ENCODE measurements at places on chromosomes 11 and 22. TPM values are rescaled to one million over a fixed set of nuclear protein-coding genes. Genes with fewer than 3 reads are reported as not detected.

LYVE1 gene
- not detected for total RNA-seq

APOA5 gene
- not detected for total RNA-seq

TP53AIP1 gene
- 12.0 TPM for total RNA-seq

TPBGL gene
- total RNA-seq = not detected

DNA sequence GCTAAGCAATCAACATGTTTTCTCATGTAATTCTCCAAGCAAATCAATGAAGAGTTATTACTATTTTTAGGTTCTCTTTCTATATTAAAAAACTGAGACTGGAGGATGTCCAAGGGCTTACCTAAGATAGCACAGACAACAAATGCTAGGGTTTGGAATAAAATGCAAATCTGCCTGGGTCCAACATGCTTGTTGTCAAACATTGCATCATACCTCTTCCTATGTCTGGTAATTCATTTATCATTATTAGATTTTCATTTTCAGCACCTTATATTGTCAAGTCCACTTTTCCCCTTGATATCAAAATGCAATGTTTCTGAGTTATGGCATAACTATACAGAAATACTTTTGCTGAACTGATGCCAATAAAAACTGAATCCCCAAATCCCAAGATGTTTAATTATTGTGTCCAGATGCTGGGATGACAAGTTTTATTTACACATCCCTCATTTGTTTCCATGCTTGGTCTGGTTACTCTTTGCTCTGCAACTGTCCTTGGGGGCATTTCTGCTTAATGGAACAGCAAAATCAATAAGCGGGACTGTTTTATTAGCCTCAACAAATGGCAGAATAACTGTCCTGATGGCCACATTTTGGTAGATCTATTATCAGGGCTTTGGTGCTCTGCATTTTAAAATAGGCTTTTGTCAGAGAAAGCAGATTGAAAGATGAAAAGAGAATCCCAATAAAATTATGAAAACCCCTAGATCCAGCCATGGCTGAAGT is 86.0 kb downstream of the C11orf87 start:
- DNase-seq = no peak

DNA sequence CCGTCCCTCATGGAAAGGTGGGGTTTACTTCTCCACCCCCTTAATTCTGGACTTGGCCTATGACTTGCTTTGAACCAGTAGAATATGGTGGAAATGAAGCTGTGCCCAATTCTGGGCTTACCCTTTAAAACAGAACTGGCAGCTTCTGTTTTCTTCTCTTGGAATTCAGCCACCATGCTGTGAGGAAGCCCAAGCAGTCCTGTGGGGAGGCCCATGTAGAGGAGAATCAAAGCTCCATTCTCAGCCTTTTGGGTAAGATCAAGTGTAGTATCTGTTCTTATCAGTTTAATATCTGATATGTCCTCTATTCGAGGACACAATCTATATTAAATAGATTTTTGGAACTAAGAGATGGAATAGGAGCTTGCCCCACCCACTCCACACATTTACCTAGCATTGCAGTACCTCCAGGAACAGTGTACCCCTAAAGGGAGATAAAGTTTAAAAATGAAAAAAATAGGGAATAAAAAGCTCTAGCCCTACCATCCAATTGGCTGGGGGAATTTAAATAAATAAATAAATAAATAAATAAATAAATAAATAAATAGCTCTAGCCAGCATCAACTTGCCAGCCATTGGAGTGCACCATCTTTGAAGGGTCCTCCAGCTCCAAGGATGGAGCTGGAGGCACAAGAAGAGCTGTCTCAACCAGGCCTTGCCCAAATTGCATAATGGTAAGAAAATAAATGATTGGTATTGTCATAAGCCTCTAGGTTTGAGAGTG is 13.2 kb upstream of the SYVN1 start:
- no peak for DNase-seq

DNA sequence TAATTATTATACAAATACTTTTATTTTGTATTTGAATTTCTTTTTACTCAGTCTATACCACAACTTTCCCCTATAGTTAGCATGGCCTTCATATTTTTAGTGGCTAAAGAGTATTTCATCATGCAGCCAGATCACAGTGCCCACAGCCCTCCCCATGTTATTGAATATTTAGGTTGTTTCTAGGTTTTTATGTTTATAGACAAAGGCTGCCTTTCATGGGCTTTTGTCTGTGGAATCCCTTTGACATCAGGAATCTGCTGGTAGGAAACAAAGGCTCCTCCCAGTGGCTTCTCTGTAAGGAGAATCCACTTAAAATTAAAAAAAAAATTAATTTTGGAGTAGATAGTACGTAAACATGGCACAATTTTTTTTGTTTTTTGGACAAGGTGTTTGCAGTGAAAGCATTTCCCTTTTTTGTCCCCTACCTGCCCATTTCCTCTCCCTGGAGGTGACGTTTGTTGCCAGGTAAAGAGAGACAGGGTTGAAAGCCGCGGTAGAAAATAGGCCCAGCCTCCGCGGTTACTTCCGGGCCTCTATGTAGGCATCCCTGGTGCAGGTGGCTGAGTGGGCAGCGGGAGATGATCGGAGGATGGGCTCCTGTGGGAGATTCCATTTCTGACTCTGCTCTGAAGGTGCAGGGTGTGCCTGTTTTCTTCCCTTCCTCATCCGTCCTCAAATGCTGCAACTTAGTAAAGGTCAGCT is 82.2 kb upstream of the OR4B1 start:
- no peak for DNase-seq

- no peak for DNase-seq
Observed at GRCh38 chr11:110755941-110756340, 43.7 kb upstream of the ARHGAP20 start.

DNA sequence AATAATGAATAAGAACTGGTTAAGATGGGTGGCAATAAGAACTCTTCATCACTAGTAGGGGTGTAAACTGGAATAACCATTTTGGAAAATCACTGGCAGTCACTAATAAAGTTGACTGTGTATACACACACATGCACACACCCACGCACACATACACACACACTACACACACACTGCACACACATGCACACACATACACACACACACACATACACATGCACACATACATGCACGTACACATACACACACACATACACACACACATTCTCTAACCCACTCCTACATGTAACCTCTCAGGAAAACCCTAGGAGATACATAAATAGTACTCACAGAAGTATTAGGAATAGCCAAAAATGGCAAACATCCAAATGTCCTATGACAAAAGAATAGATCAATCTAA is 406.5 kb upstream of the SYN3 start:
- no peak for DNase-seq

DNA sequence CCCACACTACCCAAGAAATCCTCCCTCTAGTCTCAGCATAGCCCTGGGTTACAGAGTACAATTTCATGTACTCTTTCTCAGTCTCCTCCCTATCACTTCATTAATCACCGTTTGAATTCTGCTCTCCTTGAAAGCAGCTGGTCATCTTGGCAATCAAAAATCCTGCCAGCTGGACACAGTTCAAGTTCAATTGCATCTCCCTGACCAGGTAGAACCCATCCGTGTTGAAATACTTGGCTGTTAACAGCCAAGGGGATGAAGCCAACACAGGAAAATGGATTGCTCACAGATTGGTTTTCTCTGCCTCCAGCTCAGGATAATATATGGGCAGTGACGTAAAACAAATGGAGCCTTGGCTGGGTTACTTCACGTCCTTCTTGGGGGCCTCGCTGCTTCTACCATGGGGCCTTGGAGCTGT is 55.1 kb upstream of the GRK3 start:
- DNase-seq = peak; percentile 54

DNA sequence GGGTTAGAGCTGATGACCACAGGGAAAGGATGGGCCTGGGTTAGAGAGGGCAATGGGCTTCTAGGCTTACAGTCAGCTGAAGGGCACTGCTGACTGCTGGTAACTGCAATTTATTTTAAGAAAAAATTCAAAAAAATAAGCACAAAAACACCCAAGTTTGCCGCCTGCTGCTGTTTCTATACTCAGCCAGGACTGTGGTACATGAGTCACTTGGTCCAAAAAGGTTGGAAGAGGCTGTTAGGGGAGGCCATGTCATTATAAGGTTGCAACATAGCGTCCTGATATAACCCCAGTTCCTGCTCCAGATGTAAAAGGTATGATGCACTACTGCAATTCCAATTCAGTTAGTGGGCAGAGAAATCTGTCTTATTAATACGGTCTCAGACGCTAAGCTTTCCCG is 98.9 kb downstream of the ETS1 start:
- peak; percentile 70 for DNase-seq

- DNase-seq = no peak
Observed at GRCh38 chr11:134333312-134333711, 1.5 kb downstream of the GLB1L2 start.

- no peak for DNase-seq
Observed at GRCh38 chr11:119380827-119381180, 686 bp downstream of the USP2 start.

DNA sequence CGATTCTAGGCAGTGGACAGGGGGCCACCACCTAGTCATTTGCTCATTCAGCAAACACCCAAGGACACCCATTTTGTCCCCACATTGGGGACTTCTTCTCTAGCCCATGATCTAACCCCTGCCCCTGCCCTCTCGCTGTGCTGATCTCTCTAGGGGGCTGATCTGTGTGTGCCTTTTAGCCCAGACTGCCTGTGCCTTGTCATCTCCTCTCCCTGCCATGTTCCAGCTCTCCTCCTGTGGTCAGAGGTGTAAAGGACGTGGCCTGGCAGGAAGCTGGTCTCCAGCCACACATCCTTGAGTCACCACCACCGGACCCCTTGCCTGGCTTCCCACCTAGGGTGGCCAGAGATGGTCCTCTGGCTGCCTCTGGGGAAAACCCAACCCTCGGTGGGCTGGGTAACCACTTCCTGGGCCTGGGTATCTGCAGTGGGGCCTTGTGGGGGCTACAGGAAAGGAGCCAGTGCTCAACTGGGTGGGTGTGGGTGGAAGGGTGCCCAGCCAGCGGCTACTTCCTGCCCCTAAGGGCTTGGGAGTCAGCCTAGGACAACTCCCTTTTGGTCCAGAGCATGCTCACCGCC is 1.3 kb downstream of the CTSW start:
- no peak for DNase-seq

- no peak for DNase-seq
Observed at GRCh38 chr22:17903564-17904295, 120.6 kb downstream of the MICAL3 start.

DNA sequence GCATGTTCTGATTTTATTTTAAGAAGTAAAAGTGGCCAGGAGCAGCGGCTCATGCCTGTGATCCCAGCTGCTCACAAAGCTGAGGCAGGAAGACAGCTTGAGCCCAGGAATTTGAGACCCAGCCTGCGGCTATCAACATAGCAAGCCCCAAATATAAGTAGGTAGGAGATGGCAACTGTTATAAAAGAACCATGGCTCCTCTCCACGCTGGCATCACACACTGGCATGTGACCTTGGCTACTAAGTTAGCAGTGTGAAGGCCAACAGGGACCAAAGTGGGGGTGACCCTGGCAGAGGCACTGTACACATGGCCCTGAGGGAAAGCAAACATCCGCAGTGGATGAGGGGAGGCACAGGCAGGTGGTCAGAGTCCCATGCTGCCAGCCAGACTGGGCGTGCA is 33.0 kb downstream of the TPST2 start:
- DNase-seq = no peak
